Central memory CD4-positive, alpha-beta T cell (primary cell): ENCODE measurements at places on chromosomes 16 and 17.

- DNase-seq, result no peak
Measured at GRCh38 chr16:64440005-64440404, 681.9 kb downstream of the CDH11 start.

DNA sequence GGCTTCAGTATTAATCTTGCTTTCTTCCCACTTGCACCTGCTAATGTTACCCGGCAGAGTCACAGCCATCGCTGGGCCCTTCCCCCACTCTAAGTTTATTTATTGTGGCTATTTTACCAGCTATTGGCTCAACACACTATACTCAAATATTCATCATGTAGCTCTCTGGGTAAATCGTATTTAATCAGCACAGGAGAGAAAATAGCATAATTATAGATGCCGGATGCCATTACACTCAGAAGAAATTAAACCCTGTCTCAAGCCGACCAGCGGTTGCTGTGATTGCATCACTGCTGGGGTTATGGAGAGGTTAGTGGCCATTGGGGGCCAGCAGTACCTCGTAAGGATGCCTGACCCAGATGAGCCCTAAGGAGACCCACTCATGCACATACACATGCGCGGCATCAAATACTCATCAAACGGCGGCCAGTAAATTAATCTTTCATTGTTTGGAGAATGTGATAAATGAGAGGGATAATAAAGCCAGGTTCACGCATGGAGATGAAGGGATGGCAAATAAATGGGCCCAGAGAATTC is 269.5 kb upstream of the ZFHX3 start:
- no peak for DNase-seq

- DNase-seq, result no peak
Measured at GRCh38 chr17:51261024-51261963, 948 bp downstream of the UTP18 start.

DNA sequence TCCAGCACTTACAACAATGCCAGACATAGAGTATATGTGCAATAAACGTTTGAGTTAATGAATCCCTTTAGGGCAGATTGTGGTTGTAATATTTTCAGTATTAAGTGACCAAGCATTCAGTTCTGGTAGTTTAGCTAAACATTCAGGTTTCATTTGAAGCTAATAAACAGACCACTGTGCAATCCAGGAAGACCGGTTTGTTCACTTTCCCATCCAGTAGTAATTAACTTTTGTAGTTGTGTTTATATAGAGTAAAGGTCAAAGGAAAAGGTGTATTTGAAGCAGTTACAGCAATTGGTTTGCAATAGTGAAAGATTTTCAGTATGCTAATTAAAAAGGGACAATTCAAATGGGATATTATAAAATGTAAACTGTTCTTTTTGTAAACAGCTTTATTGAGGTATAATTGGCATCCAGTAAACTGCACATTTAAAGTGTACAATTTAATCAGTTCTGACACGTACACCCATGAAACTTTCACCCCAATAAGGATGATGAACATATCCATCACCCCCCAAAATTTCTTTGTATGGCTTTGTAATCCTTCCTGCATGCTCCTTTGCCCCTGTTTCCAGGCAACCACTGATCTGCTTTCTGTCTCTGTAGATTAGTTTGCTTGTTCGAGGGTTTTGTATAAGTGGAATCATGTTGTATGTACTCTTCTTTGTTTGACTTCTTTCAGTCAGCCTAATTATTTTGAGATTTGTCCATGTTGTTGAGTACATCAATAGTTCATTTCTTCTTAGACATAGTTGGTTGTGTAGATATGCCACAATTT is 26.3 kb downstream of the MRTFB start:
- no peak for DNase-seq

DNA sequence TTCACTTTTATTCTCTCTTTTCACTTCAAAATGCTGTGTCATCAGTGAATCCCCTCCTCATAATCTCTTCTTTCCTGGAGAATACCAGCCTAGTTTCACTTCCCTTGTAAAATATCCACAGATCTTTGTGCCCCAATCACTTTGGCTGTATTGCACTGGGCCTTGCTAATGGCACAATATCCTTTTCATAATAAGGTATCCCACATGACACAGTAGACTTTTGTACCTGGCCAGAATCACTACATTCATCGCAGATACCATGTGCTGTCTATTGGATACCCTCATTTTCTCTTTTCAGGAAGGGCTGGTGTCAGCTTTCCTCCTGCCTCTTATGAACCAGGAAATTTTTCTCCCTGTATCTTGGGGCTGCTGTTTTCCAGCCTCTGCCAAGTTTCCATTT is 25.7 kb upstream of the TOX3 start:
- DNase-seq, result no peak

DNA sequence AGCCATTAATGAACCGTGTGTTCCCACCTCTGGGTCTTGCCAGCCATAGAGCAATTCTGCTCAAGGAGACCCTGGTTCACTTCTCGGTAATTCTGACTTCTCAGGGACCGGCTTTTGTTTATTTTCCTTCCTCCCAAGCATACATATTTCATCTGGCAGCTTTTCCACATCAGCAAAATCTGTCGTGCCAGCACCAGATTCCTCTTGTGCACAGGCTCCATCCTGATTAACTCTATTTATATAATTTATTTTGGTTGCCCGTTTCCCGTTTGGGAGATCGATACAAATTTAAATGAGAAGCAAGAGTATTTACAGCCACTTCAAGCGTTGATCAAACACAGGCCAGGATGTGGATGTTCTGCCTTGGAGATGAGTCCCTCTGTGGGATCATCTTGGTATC is 161.9 kb upstream of the XYLT1 start:
- DNase-seq, result no peak
